ENCODE measurements at places on chromosomes 11 and 22. TPM values are rescaled to one million over a fixed set of nuclear protein-coding genes. Genes with fewer than 3 reads are reported as not detected.

The HBB gene
- not detected for total RNA-seq

The NDUFS8 gene
- total RNA-seq: 310 TPM

The CYB561A3 gene
- 45.0 TPM for total RNA-seq

The OR52E8 gene
- not detected for total RNA-seq
